A172 (cell line): ENCODE measurements at places on chromosomes 5 and 9.

DNA sequence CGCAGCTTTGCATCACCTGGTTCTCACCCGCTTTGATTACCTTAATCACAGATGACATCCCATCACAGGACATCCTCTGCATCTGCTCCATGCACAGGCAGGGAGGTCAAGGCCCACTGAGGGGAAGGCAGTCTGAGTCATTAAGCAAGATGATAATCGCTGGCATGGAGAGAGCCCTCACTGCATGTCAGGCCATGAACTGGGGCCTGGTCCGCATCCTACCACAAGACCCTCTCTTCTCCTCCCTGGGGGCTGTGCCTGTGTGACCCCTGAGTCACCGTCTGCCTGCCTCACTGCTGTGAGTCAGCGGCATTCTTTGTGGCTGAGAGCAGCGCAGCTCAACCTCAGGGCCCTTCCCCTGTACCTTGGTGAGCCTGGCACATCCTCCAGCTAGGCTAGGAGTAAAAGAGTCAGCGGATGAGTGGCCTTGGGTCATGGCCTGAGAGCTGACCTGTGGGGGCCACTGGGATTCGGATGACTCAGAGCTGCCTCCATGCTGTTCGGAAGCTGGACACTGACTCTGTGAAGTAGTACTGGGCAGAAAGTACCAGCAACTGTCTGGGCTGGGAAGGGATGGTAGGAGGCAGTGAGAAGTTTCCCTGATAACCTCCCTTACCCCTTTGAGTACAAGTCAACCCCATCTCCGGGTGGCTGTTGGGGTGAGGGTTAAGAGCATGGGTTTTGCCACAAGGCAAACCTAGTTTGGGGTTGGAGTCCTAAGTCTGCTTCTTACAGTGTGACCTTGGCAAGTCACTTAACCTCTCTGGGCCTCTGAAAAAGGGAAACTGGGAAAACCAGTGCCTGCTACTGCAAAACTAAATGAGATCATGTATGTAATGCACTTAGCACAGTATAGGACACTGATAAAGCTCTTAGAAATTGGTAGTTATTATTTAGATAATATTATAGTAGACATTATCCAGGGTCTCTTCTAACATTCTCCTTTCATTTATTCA is 14.6 kb upstream of the ARSI start:
- peak; percentile 99 for DNase-seq

GRCh38 chr9:137988701-137989100 is 111.1 kb downstream of the CACNA1B start:
- no peak for DNase-seq

GRCh38 chr5:157690690-157691433 is 19.5 kb downstream of the C5orf52 start:
- DNase-seq: no peak

DNA sequence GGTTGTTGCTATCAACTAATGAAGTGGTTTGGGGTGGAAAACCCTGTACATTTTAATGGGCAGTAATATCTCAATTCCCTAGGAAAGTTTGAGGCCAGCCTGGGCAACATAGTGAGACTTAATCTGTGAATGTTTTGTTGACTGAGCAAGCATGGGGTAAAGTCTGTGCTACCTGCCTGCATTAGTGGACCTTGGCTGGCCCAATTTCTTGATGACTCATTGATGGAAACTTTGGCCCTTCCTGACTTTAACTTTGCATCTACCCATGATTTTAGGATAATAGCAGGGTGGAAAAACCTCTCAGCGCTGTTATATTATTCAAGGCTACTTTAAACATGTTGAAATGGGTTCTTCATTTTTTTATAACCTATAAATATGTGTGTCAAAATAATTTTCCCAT is 389.4 kb upstream of the RORB start:
- no peak for DNase-seq

DNA sequence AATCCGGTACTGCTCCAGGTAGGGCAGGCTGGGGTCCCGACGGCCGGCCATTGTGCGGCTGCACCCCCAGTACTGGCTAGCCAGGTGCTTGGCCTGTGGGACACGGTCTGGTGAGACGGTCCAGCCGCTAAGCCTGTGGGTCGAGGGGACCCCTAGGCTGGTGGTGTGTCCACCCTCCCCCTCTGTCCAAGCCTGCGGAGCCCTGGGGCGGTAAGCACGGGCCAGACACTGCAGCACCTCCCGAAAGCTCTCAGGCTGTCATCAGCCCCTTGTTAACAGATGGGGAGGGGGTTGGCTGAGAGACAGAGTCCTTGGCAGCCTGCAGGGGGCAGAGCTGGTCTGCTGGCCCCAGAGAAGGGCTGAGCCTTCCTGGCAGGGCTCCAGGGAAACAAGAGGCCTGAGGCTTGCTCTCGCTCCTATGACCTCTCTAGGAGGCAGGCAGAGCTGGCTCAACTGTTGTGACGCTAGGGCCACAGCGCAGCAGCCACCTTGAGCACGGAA is 11.8 kb upstream of the MRNIP start:
- DNase-seq: peak; percentile 42

DNA sequence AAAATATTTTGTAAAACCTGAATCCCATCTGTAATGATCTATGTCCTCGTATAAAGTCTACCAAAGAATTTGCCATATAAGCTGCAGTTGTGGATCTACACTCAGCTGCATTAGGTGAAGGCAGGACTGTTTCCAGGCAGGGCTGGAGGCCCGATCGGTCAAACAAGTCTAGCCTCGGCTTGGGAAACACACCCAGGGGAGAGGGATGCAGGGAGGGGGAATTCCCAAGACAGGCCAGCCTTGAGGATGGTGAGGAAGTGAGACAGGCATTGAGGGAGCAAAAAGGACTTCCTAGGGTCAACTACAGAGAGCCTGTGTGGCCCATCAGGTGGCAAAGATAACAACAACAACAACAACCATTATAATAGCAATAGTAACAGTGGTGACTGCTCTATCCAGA is 174.1 kb upstream of the FSTL4 start:
- no peak for DNase-seq

DNA sequence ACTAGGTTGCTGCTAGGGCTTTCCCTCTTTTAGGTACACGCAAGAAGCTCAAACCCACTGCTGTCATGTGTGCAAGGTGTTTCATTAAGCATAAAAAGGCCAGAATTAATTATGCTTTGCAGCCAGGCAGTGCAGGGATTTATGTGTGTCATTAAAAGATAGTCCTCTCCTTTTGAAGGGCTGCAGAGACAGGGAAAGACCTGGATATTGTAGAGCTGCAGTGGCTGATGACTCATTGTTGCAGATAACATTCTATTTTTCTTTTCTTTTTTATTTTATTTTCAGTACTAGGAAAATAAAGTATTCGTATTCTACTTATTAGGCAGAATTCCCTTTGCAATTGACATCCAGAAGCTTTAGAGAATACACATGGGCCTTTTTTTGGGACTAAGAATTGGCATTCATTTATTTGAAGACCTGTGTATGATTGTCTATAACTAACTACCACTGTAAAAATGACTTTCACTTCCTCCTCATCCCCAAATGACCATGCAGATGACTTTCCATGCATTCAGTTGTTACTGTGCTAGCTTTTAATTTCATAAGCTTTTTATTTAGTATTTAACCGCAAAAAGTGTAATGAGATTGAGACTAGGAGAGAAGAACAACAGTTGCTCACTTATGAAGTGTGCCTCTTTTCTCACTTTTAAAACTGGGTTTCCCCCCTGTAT is 113.0 kb downstream of the PAM start:
- peak; percentile 40 for DNase-seq
